Posterior cingulate gyrus (tissue), 11 donors: ENCODE measurements at places on chromosomes 2 and 18.

DNA sequence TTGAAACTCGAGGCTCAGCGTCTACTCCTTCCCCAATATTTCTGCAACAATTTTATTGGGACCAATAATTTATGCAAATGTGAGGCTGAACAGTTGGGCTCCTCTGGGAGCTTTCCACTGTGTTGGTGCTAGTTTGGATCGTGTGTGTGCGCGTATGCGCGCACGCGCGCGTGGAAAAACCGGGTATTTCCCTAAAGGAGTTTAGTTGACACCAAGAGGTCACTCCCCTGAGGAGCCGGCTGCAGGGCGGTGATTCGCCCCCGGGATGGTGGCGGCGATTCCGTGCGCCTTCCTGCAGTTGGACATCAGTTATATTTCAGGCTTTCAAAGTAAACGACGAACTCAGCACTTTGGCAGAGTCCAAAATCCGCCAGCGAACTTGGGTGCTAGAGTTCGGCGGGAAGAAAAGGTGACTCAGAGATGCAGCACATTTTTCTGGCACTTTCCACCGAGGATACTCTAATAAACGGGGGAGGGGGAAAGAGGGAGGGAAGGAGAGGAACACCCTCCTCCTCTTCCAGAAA is 186.5 kb upstream of the FANCL start:
- DNase-seq, result peak; percentile 61

- no peak for DNase-seq
These were observed 19.7 kb upstream of the TUBB6 start for GRCh38 chr18:12288403-12288755.

GRCh38 chr2:2777876-2778275 is 446.8 kb upstream of the MYT1L start:
- DNase-seq, result no peak

GRCh38 chr2:26020231-26020640 is 13.6 kb upstream of the RAB10 start:
- no peak for DNase-seq

- DNase-seq, result no peak
These were observed 23.5 kb downstream of the NTSR2 start for GRCh38 chr2:11646530-11646929.

- DNase-seq, result no peak
These were observed 61.3 kb upstream of the RAPGEF4 start for GRCh38 chr2:172674034-172674967.

- no peak for DNase-seq
These were observed 89.9 kb downstream of the DCDC2C start for GRCh38 chr2:3793249-3793648.

GRCh38 chr2:85511008-85511811 is 27.8 kb upstream of the MAT2A start:
- no peak for DNase-seq

- no peak for DNase-seq
These were observed 11.4 kb downstream of the G6PC2 start for GRCh38 chr2:168912466-168912865.

- no peak for DNase-seq
These were observed 82.2 kb downstream of the COPS8 start for GRCh38 chr2:237167934-237168333.

- DNase-seq, result no peak
These were observed 244.6 kb upstream of the HNRNPA3 start for GRCh38 chr2:176967911-176968450.

DNA sequence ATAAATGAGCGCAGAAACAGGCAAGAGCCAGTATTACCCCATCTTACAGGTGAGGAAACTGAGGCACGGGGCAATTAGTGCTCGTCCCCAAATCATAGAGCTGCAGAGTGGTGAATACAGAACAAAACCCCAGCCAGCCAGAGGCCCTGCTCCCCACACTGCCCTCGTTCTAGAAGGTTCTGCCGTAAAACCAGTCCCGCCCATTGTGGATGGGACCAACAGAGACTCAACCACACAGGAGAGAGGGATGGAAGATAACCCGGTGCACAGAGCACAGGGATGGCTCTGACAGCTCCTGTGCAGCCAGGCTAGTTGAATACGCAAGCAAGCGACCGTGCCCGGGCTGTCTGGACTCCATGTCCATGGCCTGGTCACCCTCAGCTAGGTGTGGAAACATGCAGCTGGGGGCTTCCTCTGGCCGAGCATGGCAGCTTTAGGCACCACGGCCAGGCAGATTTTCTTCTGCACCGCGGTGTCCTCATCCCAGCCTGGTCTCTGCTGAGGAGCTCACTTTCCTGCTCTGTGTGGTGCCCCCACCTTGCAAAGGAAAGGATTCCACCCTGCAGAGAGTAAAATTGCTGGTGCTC is 146.4 kb downstream of the TPO start:
- no peak for DNase-seq

DNA sequence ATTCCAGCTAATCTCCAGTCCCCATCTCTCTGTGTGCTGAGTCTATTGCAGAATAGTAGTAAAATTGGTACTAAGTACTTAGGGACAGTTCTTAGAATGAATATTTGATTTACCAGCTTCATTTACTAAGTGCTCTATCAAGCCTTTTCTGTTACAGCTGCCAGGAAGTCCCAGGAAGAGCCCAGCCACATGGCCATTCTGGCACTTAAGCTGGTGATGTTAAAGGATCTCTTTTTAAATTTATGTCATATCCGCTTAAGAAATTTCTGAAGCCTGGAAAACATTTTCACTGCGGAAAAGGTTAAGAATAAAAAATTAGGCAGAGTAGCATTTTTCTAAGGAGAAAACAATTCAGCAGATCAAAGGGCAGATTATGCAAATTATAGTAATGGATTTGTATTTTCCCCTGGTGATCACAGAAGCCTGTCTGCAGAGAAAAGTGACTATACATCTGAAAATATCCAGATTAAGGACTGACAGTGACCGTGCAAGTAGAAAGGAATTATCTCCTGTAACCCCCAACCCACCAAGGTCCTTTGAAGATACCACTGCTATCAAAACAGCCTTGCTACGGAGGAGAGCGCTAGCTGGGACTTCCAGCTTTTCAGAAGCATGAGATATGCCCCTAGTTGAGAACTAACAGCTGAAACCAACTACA is 260.8 kb downstream of the SH3BP4 start:
- DNase-seq, result no peak

DNA sequence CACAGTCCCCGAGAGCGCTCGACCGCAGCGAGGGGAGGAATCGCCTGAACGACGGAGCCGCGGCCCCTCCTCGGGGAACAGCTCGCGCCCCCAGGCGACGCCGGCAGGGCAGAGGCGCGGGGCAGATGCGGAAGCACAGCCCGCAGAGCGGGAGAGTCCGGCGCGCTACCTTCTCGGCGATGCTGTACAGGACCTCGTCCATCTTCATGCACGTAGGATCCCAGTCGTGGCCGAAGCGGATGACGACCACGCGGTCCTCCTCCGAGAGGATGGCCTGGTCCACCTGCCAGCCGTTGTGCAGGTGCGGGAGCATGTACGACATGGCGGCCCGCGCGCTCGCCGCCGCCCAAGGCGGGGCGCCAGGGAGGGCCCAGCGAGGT is 302 bp downstream of the TXNL4A start:
- DNase-seq, result peak; percentile 94

DNA sequence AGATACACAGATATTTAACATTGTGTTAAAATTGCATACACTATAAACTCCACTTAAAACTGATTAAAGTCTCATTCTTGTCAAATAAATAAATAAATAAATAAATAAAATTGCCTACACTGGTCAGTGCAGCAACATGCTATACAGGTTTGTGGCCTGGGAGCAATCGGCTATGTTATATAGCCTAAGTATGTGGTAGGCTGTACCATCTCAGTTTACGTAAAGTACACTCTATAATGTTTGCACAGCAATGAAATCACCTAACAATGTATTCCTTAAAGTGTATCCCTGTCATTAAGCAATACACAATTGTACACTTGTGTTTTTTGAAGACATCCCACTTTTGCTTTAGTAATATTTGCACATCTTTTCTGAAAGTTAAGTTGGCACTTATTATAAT is 337.7 kb upstream of the SETBP1 start:
- DNase-seq, result no peak

DNA sequence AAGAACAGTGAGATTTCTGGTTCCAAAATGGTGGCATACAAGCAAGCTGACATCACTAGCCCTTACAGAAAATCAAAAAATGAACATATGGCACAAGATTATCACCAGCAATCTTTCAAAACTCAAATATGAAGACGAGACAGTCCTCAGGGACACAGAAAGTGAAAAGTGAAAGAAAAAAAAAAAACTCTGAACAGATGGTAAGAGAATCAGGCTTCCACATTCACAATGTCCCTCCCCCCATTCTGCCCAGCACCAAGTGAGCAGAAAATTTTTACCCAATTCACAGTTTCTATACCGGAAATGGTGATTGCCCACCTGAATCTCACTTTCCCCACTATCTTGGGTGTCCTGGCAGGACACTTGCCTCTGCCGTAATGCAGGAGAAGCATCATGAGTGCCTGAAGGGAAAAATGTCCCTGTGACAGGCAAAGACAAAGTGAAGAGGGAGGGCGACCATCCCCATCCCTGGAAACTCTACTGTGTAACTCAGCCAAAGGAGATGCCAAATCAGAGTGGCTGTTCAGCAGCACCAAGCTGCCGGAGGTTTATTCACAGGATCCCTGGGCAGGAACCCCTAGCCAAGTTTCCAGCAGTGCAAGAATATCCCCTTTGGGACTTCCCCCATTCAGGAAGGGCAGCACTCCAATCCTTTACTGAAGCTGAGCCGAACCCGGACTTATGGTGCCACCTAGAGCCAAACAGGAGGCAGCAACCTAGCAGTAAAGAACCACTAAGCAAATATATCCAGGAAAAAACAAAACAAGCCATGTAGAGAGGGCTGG is 312.2 kb downstream of the LRATD1 start:
- DNase-seq, result no peak

DNA sequence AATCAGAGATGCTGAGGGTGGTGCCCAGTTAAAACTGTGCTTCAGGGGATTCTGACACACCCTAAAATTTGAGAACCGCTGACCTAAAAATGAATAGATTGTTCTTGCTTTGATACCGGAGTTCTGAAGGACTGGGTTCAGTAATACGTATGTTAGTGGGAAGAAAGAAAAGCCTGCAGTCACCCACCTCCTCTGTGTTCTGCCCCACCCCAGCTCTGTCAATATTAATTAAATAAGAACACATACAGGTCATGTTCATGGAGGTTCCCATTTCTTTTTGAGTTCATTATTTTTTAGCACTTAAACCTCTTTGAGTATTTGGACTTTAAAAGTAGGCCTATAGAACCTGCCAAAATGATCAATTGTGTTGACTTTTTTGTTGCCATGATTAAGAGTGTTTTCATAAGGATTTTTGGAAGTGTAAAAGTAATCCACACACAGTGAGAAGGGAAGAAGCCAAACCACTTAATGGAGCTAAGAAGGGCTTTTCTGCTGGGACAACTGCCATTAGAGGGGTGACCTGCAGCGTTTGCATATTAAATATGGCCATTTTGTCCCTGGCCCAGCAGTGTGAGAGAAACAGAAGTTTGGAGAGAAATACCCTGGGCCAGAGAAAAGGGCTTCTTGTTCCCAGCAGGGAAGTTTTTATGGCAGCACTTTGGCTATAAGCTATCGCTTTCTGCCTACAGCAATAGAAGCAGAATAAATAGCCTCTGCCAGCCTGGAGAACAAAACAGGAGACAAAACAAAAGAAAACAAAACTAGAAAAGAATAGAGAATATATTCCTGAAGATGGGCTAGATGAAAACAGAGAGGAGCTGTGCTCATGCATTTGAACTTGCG is 80.7 kb upstream of the RNF152 start:
- no peak for DNase-seq

DNA sequence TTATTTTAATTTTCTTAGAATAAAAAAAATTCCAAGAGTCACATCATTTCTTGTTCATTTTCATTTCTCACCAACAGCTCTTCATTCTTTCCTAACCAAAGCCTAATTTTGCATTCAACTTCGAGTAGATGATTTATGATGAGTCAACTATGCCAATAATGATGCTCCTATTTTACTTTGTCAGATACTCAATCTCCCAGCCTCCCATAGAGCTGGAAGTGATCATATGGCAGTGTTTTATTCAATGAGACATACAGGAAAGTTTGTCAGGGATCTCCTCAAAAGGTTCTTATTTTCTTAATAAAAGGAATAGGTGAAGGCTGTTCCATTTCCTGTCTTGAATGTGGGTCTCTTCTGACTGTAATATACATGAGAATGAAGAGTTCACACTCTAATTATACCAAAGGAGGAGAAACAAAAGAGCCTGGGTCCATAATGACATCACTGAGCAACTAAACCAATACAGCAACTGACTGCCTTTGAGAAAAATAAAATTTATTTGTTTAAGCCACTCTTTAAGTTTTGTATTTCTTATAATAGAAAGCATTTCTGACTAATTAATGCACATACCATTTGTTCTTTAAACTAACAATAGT is 231.2 kb upstream of the CYP26B1 start:
- no peak for DNase-seq

- no peak for DNase-seq
These were observed 57.1 kb upstream of the KLHL29 start for GRCh38 chr2:23327887-23328286.

GRCh38 chr18:45920367-45920766 is 46.8 kb downstream of the EPG5 start:
- peak; percentile 25 for DNase-seq

- no peak for DNase-seq
These were observed 197.3 kb upstream of the CCDC150 start for GRCh38 chr2:196442211-196442610.

DNA sequence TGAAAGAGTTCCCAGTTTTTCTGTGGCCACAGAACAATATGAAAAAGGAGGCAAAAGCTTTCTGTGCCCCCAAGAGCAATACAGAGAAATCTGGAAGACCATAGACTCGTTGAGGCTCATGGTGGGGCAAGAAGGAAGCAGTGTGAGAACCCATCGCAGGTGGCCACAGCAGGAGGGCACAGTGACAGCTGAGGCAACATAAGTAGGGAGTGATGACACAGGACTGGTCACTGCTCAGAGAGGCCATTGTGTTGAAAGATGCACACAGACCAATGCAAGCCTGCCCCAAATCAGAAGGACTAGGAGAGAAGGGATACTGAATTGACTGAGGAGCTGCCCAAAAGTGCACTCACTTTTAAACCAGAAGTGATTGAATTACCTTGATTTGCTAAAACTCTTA is 483.6 kb downstream of the EPHA4 start:
- no peak for DNase-seq

DNA sequence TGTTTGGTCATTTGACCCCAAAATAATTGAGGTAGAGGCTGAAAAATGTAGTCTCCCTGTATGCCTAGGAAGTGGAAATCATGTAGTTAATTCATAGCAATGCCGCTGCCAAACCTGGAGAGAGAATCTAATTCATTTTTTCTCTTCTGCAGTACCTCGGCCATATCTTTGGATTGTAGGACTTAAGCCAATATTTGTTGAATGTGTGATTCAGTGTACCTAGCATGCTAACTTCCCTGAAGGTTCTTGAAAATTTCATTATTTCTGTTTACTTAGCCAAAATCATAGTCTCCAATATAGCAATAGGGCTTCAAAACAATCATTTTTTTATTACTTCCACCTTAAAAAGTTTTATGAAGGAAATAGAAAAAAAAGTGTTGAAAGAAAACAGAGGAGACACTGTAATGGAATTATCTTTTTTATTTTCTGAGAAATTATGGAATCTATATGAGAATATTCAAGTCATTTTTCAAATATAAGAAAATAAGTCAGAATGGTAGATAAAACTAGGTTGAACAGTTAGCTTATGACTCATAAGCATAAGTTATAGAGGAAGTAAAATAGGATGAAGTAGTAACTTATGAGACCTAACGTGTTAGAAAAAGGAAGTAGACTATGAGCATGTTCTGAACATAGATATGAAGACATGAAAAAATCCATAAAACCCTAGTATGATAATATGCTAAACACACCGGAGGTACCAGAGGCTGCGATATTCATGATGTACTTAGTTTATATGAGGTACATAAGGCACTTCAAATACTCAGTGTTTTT is 35.2 kb upstream of the CDH19 start:
- no peak for DNase-seq
